Activated CD8-positive, alpha-beta T cell treated with anti-CD3 and anti-CD28 coated beads for 36 hours (primary cell): ENCODE measurements at places on chromosomes 5 and 9. TPM values are rescaled to one million over a fixed set of nuclear protein-coding genes. Genes with fewer than 3 reads are reported as not detected.
A peak's percentile ranks its signal among the peaks of the same experiment; 100 is the strongest.

The C5orf47 gene
- total RNA-seq, result not detected

The FCN2 gene
- not detected for total RNA-seq

GRCh38 chr5:9483779-9484178 lies 62.1 kb downstream of the SEMA5A start:
- no peaks in the 10 kb centered on the region for H3K27me3 ChIP-seq
- H3K36me3 ChIP-seq, result no peaks in the 10 kb centered on the region
- no peak for DNase-seq

GRCh38 chr5:84287951-84288350 lies 96.7 kb downstream of the EDIL3 start:
- no peak for DNase-seq
- no peak overlapping the region for H3K27ac ChIP-seq
- no peak overlapping the region for H3K4me3 ChIP-seq
- no peaks in the 10 kb centered on the region for H3K36me3 ChIP-seq
- H3K4me1 ChIP-seq, result no peaks in the 10 kb centered on the region

DNA sequence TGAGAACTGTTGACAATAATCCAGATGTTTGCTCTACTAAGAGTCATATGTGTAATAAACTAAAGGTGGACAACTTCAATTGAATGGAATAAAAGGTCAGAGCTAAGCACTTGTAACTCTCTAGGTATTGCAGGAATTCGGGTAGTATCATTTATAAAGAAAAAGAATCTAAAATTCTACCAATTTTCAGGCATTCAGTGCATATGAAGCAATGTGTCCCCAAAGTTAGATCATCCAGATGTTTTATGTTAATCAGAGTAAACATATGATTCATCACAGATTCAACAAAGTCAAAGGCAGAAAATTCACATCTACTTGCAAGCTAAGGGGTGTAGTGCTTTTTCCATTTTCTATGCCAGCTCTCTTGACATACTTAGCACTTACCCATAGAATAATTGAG lies 477.1 kb downstream of the PDE4D start:
- peaks cover 8% of the 10 kb centered on the region for H3K27me3 ChIP-seq
- H3K4me3 ChIP-seq, result no peak overlapping the region
- no peaks in the 10 kb centered on the region for H3K36me3 ChIP-seq
- no peak for DNase-seq
- H3K4me1 ChIP-seq, result no peaks in the 10 kb centered on the region

- H3K27me3 ChIP-seq, result no peaks in the 10 kb centered on the region
- H3K4me1 ChIP-seq, result no peaks in the 10 kb centered on the region
- no peak overlapping the region for H3K27ac ChIP-seq
These were observed 290.8 kb upstream of the FBXL7 start for GRCh38 chr5:15209053-15209762.

- H3K36me3 ChIP-seq, result no peaks in the 10 kb centered on the region
- DNase-seq, result no peak
- H3K27ac ChIP-seq, result no peak overlapping the region
- no peaks in the 10 kb centered on the region for H3K4me1 ChIP-seq
- no peak overlapping the region for H3K4me3 ChIP-seq
These were observed 261.8 kb downstream of the EBF1 start for GRCh38 chr5:158837908-158838307.

- H3K4me3 ChIP-seq, result peak overlapping the region; percentile 87
- H3K4me1 ChIP-seq, result peaks cover 37% of the 10 kb centered on the region
- H3K27ac ChIP-seq, result peak overlapping the region; percentile 93
- H3K36me3 ChIP-seq, result no peaks in the 10 kb centered on the region
- no peaks in the 10 kb centered on the region for H3K27me3 ChIP-seq
- peak; percentile 83 for DNase-seq
These were observed 1.4 kb upstream of the GLRX start for GRCh38 chr5:95823738-95824609.

DNA sequence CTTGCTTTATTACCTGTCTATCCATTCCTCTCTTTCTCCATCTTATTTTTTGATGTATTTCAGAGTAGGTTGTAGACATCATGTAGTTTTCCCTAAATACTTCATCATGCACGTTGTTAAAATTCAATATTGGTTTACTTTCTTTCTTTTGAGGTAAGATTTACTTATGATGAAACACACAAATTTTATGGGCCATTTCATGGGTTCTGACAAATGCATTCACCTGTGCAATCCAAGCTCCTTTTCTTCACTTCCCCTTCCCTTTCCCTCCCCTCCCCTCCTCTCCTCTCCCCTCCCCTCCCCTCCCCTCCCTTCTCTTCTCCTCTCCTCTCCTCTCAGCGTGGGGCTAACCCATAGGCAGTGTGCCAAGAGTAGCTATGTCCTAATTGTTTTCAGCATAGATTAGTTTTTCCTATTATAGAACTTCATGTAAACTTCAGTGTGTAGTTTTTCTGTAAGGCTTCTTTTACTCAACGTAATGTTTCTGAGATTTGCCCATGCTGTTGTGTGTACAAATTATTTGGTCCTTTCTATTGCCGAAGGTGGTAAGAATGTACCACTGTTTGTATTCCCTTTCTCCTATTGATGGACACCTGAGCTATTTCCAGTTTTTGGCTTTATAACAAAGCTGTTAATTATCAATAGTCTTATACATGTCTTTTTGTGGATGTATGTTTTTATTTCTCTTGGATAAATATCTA lies 92.9 kb upstream of the CLINT1 start:
- H3K4me3 ChIP-seq, result no peak overlapping the region
- no peaks in the 10 kb centered on the region for H3K36me3 ChIP-seq
- DNase-seq, result no peak

- DNase-seq, result no peak
- H3K27ac ChIP-seq, result no peak overlapping the region
- H3K36me3 ChIP-seq, result no peaks in the 10 kb centered on the region
- no peaks in the 10 kb centered on the region for H3K27me3 ChIP-seq
These were observed 184.0 kb downstream of the SPOCK1 start for GRCh38 chr5:137315109-137315508.

DNA sequence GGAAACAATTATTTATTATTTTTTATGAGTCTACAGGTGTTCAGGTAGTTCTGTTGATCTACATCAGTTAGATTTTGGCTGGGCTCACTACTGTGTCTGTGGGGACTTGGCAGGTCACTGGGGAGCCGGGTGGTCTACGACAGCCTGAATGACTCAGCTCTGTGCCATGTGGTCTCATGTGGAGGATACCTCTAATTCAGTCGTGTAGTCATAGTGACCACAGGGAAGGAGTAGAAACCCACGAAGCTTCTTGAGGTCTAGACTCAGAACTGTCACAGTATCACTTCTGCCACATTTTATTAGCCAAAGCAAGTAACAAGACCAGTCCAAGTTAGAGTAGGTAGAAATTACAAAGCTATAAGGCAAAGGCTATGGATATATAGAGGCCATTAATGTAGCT lies 64.7 kb upstream of the GRAMD2B start:
- H3K4me3 ChIP-seq, result no peak overlapping the region
- no peak overlapping the region for H3K27ac ChIP-seq
- no peaks in the 10 kb centered on the region for H3K27me3 ChIP-seq
